ENCODE measurements at places on chromosomes 13 and 19.

DNA sequence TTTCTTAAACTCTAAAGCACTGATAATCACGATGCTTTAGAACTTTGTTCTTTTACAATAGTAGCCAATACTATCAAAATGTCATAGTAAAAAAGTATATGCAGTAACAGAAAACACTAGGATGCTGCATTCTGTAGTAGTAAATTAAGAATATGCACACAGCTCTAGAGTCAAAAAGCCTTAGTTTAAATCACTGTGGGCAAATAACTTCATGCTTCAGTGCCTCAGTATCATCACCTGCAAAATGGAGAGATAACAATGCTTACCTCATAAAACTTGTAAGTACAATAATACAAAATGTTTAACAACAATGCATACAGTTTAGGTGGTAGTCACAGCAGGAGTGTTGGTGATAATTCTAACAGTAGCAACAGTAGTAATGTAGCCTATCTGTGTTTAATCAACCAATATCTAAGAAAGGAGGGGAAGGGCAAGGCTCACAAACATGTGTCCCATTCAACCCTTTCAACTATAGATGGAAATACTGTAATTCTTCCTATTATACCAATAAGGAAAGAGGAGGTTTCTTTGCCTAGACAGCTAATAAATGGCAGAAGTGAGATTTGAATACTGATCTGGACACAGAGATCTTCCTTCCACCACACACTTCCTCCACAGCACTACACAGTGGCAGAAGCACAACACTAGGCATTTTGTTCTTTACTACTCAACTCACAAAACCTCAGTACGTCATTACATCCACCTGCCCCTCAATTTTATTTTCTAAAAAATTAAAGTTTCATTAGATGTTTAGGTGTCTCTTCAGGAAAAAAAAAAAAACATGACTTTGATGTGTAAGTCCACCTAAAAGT lies 4.6 kb downstream of the RBM26 start:
- no peak for DNase-seq

- DNase-seq: no peak
Measured at GRCh38 chr13:109759609-109760008, 26.8 kb downstream of the IRS2 start.

- DNase-seq: no peak
Measured at GRCh38 chr19:49712397-49712859, 21.5 kb downstream of the CPT1C start.

DNA sequence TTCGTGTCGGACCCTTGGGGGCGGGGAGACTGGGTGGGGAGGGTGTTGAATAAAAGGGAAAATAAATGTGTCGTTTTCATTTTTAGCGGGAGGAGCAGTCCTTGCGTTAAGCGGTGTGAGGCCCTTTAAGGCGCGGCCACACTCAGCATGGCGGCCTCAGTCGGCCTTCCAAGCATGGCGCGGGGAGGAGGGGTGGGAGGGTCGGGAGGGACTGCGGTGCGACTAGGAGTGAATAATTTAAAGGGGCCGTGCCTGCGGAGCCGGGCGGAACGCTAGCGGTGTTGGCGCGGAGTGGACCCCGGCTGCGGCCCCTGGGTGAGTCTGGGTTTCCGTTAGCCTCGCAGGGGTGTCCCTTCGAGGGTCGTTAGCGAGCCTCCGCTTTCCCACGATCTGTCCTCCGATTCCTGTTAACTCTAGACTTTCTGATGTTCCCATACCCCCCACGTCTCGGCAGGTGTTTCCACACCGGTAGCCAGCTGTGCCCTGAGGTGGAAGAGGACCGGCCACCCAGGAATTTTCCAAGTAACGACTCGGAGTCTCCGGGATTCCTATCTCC lies 1.5 kb upstream of the PNPLA6 start:
- DNase-seq: peak; percentile 63

DNA sequence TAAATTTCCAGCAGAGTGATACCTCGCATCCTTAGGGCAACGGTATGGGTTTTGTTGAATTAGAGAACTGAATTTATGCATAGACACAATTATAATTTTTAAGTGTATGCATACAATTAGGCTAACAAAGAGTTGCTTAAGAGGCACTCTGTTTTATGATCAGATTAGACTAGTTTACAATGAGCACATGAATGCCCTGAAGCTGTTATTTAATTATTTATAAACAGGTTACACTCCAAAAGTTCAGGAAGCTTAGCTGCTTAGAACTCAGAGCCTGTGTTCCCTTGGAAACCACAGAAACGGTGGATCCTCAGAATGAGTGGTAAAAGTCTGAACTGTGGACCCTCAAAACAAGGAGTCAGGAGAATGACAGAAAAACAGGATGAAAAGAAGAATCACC lies 72.5 kb upstream of the FBXL3 start:
- no peak for DNase-seq

GRCh38 chr13:29861694-29862110 lies 11.3 kb upstream of the UBL3 start:
- DNase-seq: peak; percentile 97

DNA sequence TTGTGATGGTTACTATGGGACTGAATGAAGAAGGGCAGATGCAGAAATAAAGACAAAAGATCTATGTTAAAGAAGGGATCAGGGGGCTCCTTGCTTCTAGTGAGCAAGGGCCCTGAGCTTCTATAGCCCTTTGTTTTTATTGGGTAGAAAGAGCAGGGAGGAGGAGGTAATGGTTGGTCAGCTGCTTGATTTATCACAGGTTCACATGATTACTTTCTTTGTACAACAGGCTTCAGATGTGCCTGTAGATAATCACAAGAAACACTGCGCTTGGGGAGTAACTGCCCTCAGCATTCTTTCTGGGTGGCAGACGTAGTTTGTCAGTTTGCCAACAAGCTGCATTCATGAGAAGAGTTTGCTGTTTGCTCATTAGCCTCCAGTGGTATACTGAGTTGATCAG lies 4.8 kb upstream of the ZNF439 start:
- DNase-seq: no peak

DNA sequence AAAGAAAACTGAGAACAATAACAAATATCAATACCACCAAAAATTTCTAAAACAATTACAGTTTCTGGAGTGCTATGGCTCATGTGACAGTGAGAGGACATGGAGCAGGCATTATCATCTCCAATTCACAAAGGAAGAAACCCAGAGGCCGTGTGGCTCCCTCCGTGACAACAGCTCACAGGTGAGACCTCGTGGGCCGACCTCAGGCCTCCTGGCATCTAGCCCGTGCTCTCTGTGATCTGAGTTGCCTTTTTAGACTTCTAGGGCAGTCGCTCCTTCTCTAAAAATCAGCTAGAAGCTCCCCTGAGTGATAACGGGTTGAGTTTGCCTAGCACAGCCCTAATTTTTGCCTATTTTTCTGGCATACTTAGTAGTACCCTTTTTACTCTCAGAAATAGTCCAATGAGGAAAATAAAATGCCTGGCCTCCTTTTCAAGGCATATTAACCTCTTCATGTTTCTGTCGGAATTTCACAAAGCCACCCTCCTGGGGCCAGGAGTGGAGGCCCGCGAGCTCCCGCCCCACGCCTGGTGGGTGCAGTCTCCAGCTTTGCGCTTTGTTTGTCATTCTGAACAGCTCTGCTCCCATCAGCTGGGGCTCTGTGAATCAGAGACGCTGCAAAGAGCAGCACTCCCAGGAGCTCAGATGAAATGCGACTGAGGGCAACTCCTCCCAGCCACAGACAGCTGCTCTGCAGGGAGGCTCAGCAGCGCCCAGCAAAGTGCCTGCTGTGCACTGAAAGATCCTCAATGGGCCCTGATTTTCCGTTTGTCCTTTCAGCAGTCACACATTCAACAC lies 292.5 kb downstream of the UQCRFS1 start:
- no peak for DNase-seq

- no peak for DNase-seq
Measured at GRCh38 chr19:18975869-18976268, 34.9 kb upstream of the HOMER3 start.

GRCh38 chr13:99997702-99998214 lies 16.2 kb downstream of the ZIC2 start:
- no peak for DNase-seq

Measured in fibroblast of skin of left biceps (primary cell).